Right renal cortex interstitium (tissue), 3 donors: ENCODE measurements at places on chromosomes 1 and 21. TPM values are rescaled to one million over a fixed set of nuclear protein-coding genes. Genes with fewer than 3 reads are reported as not detected.

DNA sequence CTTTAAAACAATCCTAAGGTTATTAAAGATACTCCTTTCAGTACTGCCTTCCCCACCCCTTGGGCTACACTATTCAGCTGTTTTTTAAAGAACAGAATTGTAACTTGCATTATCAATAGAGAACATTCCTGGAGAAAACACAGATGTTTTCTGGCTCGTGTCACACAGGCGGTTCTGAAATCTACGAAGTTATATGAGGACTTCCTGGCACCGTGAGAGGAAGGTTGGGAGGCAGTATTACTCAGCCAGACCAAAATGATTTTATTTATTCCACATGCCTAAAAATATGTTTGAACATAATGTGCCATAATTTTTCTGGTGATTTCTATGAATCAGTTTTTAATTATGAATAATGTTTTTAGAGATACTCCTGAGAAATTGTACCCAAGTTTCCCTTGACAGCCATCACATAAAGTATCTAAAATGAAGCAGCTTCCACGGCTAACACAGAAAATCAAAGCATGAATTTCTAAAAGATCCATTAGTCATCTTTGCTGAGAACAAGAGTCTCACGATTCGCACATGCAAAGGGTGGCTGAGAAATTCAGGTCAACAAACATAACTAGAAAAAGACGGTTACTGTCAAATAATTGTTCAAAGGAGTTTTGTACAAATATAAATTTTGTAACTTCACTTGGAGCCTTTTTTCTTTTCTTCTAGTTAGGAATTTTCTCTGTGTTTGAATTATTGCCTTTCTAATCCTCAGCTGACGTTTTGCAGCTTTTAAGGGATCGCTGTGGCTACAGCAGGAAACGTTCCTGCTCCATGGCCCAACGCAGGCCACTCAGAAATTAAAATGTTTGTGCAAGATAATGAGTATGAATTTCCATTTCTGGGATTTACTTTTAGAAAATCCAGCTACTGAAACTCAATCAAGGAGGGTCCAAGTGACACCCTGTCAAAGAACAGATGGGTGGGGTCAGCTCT is 8.0 kb upstream of the SIM2 start:
- no peak for DNase-seq

The CCSAP gene
- polyA plus RNA-seq = 10.2 TPM

GRCh38 chr1:175493321-175494010 is 249.9 kb downstream of the TNR start:
- no peak for DNase-seq

GRCh38 chr1:11691302-11691914 is at the start of gene DRAXIN:
TSS of gene DRAXIN (plus strand) at chr1:11691710. CDS start at chr1:11706259, 14,549 bp downstream.
- no peak for DNase-seq

- DNase-seq = no peak
Observed at GRCh38 chr1:226735576-226735975, 3.5 kb downstream of the ITPKB start.

GRCh38 chr1:195345149-195345548 is 1263.1 kb downstream of the KCNT2 start:
- no peak for DNase-seq

GRCh38 chr1:227270554-227270953 is 47.7 kb downstream of the CDC42BPA start:
- DNase-seq = no peak

GRCh38 chr1:24779689-24780464 is 34.6 kb downstream of the CLIC4 start:
- DNase-seq = no peak
